ENCODE measurements at places on chromosomes 4 and X. TPM values are rescaled to one million over a fixed set of nuclear protein-coding genes. Genes with fewer than 3 reads are reported as not detected.

The ATP8A1 gene
- 4.6 TPM for polyA plus RNA-seq

The ATP2B3 gene
- 0.37 TPM for polyA plus RNA-seq

GRCh38 chr4:14478504-14478903 is 523.8 kb upstream of the CPEB2 start:
- DNase-seq = no peak

- DNase-seq = peak; percentile 81
Measured at GRCh38 chrX:119692191-119693039, 553 bp downstream of the SEPTIN6 start.

GRCh38 chrX:9577555-9577954 is 112.7 kb downstream of the TBL1X start:
- no peak for DNase-seq

DNA sequence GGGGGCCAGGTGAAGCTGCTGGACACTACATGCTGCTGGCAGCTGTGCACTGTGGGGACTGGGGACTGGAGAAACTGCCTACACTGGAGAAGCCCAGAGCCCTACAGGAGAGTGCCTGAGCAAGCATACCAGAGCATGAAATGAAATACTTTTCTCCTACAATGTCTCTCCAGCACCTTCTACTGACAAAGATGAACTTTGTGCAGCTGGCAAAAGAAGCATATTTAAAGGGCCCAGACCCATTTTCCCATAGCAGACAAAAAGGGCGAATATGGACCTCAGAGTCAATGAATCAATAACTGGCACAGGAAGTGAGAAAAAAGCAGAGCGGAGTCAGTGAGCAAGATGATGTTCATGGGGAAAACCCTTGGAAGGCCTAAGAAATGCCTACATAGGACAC is 30.9 kb upstream of the GK start:
- no peak for DNase-seq

DNA sequence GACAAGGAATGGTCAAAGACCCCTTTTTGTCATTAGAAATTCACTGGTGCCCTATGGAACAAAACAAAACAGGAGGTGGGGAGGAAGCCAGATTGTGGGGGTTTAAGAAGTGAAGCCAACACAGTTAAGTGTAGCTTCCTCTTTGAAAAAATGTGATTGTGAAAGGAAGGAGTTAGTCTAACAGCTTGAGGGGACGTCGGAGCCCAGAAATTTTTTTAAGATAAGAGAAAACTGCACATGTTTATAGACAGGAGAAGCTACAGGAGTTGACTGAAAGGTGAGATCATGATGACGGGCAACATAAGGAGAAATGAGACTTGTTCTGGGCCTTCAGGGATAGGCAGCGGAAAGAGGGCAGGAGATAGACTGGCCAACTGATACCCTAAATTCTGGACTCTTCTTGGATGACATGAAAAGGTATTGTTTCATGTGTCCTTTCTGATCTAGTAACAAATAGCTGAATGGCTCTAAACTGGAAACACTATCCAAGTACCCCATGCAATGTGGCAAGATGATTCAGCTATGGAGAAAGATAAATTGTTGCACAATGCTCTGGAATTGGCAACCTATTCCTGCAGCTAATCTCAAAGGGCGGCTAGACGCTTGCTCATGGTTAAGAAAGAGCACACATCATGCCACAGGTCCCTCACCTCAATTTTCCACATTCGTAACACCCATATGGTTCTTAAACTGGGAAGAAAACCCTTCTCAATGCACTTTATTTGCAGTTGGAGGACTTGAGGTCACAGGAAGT is 3.7 kb upstream of the HDAC8 start:
- DNase-seq = no peak

- DNase-seq = no peak
Measured at GRCh38 chr4:141425124-141425523, 204.4 kb downstream of the ZNF330 start.

Data from kidney (tissue), 22 donors.